T-helper 2 cell treated with Interferon-gamma antibody and Interleukin-4, amounts not matched to agents 5 μg/mL and 100 μg/mL, for 36 hours (primary cell): ENCODE measurements at places on chromosomes 2 and 18.

DNA sequence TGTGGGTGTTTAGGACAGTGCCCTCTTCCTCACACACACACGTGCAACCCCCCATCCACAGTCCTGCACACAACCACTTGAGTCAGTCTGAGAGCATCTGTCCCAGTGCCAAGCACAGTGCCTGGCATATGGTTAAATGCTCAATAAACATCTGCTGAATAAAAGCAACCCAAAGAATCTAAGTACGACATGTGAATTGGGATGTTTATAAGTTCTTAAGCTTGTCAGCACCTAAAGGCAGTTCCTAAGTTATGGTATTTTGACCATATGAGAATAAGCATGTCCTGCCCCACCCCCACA lies 37.8 kb downstream of the CAPN13 start:
- no peak overlapping the region for H3K4me3 ChIP-seq
- H3K36me3 ChIP-seq = no peaks in the 10 kb centered on the region
- H3K4me1 ChIP-seq = no peaks in the 10 kb centered on the region
- DNase-seq = no peak
- H3K27ac ChIP-seq = no peak overlapping the region

DNA sequence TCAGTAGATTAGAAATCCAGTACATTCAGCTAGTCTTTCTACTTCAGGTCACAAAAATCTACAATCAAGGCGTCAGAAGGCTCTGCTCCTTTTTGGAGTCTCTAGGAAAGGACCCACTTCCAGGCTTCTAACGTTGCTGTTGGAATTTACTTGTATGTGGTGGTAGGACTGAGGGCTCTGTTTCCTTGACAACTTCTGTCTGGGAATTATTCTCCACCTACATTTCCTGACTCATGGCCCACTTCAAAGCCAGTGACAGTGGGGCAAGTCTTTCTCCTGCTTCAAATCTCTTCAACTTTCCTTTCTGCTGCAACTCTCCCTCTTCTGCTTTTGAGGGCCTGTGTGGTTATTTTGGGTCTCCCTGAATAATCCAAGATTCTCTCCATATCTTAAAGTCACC lies 10.4 kb upstream of the TMX3 start:
- no peak for DNase-seq
- H3K27me3 ChIP-seq = peaks cover 3% of the 10 kb centered on the region
- H3K27ac ChIP-seq = no peak overlapping the region
- no peak overlapping the region for H3K4me3 ChIP-seq

- no peaks in the 10 kb centered on the region for H3K36me3 ChIP-seq
- no peak for DNase-seq
- no peak overlapping the region for H3K27ac ChIP-seq
Observed at GRCh38 chr2:229226382-229226781, 44.7 kb downstream of the PID1 start.

GRCh38 chr18:3107740-3108151 lies 94.8 kb upstream of the LPIN2 start:
- no peak for DNase-seq
- H3K27me3 ChIP-seq = no peaks in the 10 kb centered on the region
- H3K4me1 ChIP-seq = no peaks in the 10 kb centered on the region
- H3K36me3 ChIP-seq = no peaks in the 10 kb centered on the region
- no peak overlapping the region for H3K27ac ChIP-seq

GRCh38 chr2:190864375-190864774 lies 16.2 kb upstream of the GLS start:
- no peak overlapping the region for H3K27ac ChIP-seq
- H3K27me3 ChIP-seq = peaks cover under 1% of the 10 kb centered on the region
- DNase-seq = no peak
- no peak overlapping the region for H3K4me3 ChIP-seq

DNA sequence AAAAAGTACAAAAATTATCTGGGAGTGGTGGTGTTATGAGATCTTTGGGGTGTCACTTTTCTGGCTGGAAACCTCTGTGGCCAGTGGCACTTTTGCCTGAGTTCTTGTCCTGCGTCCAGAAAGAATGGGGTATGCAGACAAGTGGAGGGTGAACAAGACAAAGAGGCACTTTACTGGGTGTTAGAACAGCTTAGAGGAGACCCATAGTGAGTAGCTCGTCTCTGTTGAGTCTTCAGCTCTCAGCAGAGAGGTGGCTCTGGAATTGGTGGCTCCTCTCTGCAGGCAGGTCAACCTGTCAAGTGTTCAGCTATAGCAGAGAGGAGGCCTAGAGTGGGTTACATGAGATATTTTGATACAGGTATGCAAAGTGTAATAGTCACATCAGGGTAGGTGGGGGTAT lies 26.1 kb downstream of the CRYGD start:
- H3K4me3 ChIP-seq = no peak overlapping the region
- H3K36me3 ChIP-seq = no peaks in the 10 kb centered on the region
- H3K27ac ChIP-seq = no peak overlapping the region
- H3K27me3 ChIP-seq = peaks cover 5% of the 10 kb centered on the region
- DNase-seq = no peak
